ENCODE measurements at places on chromosomes 13 and 19. TPM values are rescaled to one million over a fixed set of nuclear protein-coding genes. Genes with fewer than 3 reads are reported as not detected.

TGDS gene
- total RNA-seq, result 24.2 TPM

GNG8 gene
- total RNA-seq, result 13.8 TPM

NLRP9 gene
- not detected for total RNA-seq

ZNF837 gene
- 2.0 TPM for total RNA-seq

GRCh38 chr13:101453784-101454201 lies 1.3 kb downstream of the ITGBL1 start:
- DNase-seq, result peak; percentile 4
- no peak overlapping the region for H3K4me3 ChIP-seq
- H3K4me1 ChIP-seq, result no peaks in the 10 kb centered on the region
- peaks cover 18% of the 10 kb centered on the region for H3K27me3 ChIP-seq
- no peaks in the 10 kb centered on the region for H3K36me3 ChIP-seq
- H3K27ac ChIP-seq, result no peak overlapping the region

GRCh38 chr13:110914081-110914330 lies 863 bp downstream of the ANKRD10 start:
- H3K4me1 ChIP-seq, result peaks cover 49% of the 10 kb centered on the region
- H3K4me3 ChIP-seq, result peak overlapping the region; percentile 92
- H3K27ac ChIP-seq, result peak overlapping the region; percentile 93
- H3K27me3 ChIP-seq, result no peaks in the 10 kb centered on the region

GRCh38 chr13:102816708-102817107 lies 17.8 kb downstream of the BIVM start:
- H3K27me3 ChIP-seq, result no peaks in the 10 kb centered on the region
- H3K27ac ChIP-seq, result no peak overlapping the region
- peaks cover 25% of the 10 kb centered on the region for H3K36me3 ChIP-seq
- no peak overlapping the region for H3K4me3 ChIP-seq
- DNase-seq, result no peak

DNA sequence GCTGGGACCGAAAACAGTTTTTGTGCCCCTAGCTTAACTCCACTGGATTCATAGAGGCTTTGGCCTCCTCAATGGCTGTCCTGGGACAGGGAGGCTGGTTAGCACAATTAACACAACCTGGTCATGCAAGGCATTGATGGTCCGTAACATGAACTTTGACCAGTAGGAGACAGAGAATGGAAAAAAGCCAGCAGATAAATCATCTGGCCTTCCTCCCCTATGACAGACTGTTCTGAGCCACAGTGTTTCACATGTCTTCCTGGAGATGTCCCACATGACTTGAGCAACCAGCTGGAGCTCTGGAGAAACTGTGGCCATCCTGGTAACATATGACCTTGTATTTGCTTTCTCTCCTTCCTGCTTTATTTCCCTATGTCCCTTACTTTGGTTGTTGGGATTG lies 244.2 kb downstream of the UQCRFS1 start:
- no peaks in the 10 kb centered on the region for H3K4me1 ChIP-seq
- H3K36me3 ChIP-seq, result no peaks in the 10 kb centered on the region
- DNase-seq, result no peak
- no peak overlapping the region for H3K27ac ChIP-seq
- H3K4me3 ChIP-seq, result no peak overlapping the region
- peaks cover 7% of the 10 kb centered on the region for H3K27me3 ChIP-seq

- DNase-seq, result no peak
- H3K36me3 ChIP-seq, result peaks cover 30% of the 10 kb centered on the region
- no peak overlapping the region for H3K27ac ChIP-seq
- H3K27me3 ChIP-seq, result no peaks in the 10 kb centered on the region
- no peak overlapping the region for H3K4me3 ChIP-seq
These were observed 2.7 kb upstream of the C1QTNF9 start for GRCh38 chr13:24306632-24307031.
